ENCODE measurements at places on chromosomes 1 and 21.
A peak's percentile ranks its signal among the peaks of the same experiment; 100 is the strongest.

GRCh38 chr1:231465051-231465450, 43.0 kb upstream of the EGLN1 start:
- no peak for DNase-seq

GRCh38 chr1:88060750-88061491, 623.2 kb upstream of the PKN2 start:
- no peak for DNase-seq

- DNase-seq: peak; percentile 49
These were observed 69.7 kb downstream of the NFIA start for GRCh38 chr1:61152066-61152465.

GRCh38 chr1:198519639-198520501, 20.6 kb downstream of the ATP6V1G3 start:
- DNase-seq: no peak

DNA sequence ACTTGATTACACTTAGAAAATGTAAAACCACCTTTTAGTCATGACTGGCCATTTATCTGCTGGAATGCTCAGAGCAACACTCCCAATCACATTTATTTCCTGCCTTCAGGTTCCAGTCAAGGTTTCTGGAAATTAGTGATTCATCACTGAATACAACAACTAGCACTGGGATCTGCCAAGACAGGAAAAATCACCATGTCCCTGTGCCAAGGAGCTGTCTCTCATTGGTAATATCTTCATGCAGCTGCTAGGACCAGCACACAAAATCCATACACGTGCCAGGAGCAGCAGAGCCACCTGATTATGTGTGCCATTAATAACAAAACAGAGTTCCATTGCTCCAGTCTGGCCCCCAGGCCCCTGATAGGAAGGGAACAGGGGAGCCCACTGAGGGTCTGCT, 194.6 kb downstream of the TNR start:
- no peak for DNase-seq

Data from Caki2 (cell line).